ENCODE measurements at places on chromosomes 2 and 18.

GRCh38 chr18:36326771-36327170, 29.3 kb downstream of the FHOD3 start:
- no peak for DNase-seq

DNA sequence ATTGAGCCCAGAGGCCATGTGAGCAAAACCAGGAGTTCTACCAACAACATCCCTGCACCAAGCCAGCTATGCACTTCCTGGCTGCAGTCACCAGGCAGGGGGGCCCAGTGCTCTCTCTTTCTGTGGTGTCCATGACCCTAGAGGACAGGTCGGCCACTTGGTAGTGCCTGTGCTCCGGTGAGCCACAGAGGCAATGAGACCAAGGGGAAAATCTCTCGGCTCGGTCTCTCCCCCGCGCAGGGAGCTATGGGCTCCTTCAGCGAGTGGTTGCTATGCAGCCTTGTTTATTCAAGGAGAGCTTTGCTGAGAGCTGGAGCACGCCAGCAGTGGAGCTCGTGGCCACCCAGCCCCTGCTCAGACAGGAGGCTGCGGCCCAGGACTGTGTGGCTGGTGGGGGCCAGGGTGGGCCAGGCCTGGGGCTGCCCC, at the start of gene TOGARAM2:
TOGARAM2 (plus strand) TSS at position 283 of the 426 bp plus-strand sequence. CDS start 13,537 bp downstream, outside the sequence.
- peak; percentile 18 for DNase-seq

DNA sequence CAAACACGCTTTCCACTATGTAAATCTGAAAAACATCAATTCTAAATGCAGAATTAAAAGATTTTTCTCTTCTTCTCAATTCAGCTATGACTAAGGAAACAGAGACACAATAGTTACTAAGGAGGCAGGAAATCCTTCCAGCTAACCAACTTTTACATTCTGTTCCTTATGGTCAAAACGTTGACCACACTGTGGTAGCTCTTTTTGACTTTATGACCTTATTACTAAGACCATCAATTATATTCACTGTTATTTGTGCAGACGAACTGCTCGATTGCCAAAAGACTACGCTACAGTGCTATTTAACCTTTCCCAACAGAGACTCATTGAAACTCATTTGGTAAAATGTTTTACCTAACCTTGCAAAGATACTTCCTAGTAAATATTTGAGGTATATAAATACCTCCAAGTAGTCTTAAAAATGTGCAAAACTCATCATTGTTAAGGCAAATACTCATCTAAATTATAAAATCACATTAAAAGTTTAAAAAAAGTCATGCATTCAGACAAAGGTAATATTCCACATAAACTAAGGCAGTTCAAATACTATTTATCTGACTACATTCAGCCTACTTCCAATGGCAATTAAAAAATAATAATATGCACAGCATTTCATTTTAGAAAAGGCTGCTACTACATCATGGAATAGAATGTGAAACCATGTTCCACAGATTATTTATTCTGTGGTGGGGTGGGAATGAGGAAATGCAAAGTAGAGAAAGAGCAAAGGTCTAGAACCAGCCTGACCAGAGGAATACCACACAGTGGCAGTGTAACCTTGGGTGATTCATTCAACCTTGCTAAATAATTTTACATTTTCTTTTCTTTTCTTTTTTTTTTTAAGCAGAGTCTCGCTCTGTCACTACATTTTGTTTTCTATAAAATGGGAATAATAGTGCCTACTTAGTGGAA, 139.9 kb downstream of the THADA start:
- DNase-seq, result no peak

DNA sequence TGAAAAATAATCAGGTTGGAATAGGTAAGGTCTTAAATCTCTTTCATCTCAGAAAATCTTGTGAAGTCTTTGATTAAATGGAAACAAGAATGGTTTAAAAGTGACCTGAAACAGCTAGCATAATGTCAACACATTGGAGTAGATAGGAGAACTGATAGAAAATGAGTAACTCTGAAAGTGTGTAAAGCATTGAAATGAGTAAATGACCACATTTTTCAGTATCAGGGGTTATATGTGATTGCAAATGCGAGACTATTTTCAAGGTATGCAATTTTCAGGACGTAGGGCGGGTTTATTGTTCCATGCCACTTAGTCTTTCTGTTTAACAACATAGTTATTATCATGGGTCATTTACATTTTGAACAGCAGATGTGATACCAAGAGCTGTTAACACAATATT, 1383.2 kb downstream of the LRP1B start:
- DNase-seq, result peak; percentile 4

GRCh38 chr2:235494716-235495372, 1.0 kb downstream of the AGAP1 start:
- DNase-seq, result no peak

DNA sequence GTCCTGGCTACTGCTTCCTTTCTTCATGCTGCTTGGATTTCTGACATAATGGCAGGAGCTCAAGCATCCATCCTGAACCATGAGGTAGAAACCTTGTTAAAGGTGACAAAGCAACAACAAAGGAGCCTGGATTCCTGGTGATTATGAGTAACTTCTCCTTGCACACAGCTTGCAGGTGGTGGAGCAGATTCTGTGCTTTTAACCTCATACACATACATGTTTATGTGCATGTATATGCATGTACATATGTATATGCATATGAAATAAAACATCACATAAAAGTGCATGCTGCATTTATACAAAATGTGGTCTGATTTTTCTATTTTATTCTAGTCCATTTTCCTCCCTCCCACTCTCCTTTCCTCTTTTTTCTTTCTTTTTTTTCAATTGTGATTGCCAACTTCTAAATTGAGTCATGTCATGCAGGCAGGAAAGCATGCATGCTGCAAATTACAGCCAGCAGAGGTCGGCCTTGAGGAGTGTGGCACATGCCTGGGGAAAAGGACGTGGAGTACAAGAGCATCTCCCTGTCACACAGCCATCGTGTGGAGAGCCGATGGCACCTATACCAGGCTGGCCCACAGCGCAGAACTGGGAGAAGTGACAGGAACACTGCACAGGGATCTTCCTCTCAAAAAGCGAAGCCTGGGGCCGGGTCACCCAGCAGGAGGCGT, 17.9 kb downstream of the LCT start:
- no peak for DNase-seq

DNA sequence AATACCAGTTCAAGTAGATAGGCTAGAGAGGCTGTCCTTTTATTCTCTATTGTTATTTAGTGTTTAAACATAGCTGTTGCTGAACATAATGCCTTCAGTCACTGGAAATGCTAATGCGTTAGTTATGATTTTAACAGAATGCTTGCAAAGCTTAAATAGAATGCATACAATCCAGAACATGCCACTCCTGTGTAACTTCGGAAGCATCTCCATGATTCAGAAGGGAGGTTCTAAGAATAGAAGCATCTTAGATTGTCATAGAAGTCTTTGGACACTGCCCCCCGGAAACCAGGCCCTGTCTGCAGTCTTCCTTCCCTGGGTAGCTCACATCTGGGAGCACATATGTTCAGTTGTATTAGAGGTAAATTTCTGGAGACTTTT, 73.2 kb downstream of the ZNF532 start:
- DNase-seq, result no peak

- no peak for DNase-seq
These were observed 134.1 kb upstream of the ITGB6 start for GRCh38 chr2:160334028-160334741.

- DNase-seq, result no peak
These were observed 382.3 kb upstream of the CRIM1 start for GRCh38 chr2:35973132-35973736.
